CD4-positive, alpha-beta T cell treated with Interleukin-4 for 4 hours (primary cell): ENCODE measurements at places on chromosomes 2 and 18.

- DNase-seq: no peak
These were observed 27.8 kb downstream of the ANKRD62 start for GRCh38 chr18:12121175-12122042.

- no peak for DNase-seq
These were observed 119.0 kb upstream of the CELF4 start for GRCh38 chr18:37684590-37684989.

DNA sequence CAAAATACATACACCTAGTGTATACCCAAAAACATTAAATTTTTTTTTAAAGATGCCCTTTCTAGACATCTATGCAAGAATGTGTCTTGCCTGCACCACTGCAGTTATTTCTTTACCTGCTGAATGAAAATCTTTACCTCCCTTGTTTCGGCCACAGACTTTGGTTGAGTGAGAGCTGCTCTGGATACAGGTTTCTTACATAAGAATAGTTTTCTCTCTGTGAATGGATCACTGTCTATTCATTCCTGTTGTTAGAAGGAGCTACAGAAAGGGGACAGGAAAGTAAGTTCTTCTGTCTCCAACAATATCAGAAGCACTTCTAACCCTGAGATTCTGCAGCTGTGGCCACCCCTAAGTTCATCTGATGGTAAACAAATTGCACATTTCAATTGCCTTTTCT lies 113.0 kb upstream of the CDCA7 start:
- no peak for DNase-seq

GRCh38 chr2:98008415-98008814 lies 12.7 kb upstream of the TMEM131 start:
- DNase-seq: no peak

- DNase-seq: no peak
These were observed 857.4 kb upstream of the CDH2 start for GRCh38 chr18:29034113-29034856.

GRCh38 chr2:3434654-3435053 lies 55.2 kb downstream of the TRAPPC12 start:
- no peak for DNase-seq

GRCh38 chr18:3520230-3521085 lies 70.5 kb downstream of the TGIF1 start:
- DNase-seq: no peak

DNA sequence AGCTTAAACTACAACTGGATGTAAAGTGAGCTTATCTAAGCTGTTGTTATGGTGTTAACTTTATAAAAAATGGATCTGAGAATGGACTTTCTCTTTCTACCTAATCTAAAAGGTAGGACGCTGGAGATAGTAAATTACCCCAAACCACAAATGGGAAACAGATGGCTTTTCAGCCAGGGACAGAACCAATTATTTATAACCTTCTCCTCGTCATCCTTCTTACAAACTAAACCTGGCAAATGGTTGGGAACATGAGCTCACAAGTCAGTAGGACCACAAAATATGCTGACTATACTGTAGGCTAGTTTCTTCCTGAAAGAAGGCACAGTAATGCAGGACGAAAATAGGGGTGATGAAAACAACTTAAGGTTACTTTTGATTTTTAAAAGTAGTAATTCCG lies 32.7 kb upstream of the ZDBF2 start:
- DNase-seq: no peak

DNA sequence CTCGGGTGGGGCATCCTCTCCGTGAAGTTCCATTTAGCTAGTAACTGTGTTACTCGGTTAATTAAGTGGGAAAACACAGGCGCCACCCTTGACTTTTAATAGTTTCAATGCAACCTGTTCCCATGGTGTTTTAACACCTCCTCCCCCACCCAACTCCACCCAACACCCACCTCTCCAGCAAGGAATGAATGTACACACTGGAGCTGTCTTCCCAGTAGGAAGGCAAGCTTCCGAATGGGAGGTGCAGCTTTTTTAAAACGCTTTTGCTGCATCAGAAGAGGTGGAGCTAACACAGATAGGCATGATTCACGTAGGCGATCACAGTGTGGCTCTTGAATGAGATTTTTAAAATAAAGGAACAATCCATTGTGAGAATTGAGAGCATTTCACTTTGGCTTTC lies 73.8 kb upstream of the AGAP1 start:
- no peak for DNase-seq

DNA sequence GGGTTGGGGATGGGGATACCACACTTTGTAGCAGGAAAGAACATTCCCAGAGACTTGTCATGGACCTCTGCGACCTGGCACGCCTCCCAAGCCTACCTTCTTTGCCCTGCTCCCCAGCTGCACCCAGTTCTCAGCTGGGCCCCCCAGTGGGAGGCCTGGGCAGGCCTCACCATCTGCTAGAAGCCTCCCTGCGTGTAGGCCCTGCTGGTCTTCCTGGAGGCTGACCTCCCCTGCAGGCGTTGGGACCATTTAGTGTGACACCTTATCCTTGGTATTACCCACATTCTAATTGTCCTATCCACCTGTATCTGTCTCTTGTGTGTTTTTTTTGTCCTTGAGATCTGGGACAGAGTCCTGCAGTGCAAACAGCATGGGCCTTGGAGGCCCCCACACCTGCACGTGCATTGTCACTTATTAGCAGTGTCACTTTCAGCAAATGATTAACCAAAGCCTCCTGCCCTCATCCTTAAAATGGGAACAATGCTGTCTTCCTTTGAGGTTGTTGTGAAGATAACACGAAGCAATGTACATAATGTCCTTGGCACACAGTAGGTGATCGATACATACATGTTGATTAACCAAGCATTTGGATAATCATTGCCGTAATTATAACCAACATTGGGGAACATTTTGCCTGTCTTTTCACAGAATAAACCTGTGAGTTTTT lies 77.2 kb downstream of the LIPG start:
- no peak for DNase-seq

DNA sequence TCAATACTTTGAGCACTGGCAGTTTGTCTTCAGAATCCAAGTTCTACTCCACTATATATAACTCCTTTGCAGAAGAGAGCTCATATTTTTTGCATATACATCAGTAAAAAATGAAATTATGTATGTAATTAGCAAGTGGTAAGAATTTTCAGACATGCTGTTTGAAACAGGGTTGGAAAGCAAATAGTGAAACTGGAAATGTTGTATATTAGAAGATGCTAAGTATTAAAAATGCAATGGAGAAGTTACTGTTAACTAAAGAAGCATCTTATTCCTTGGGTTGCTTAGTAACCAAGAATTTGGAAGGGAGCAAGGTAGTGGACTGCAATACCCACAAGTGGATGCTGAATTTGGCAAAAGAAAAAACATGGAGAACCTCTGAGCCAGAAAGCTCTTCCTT lies 88.6 kb upstream of the DLGAP1 start:
- DNase-seq: no peak

DNA sequence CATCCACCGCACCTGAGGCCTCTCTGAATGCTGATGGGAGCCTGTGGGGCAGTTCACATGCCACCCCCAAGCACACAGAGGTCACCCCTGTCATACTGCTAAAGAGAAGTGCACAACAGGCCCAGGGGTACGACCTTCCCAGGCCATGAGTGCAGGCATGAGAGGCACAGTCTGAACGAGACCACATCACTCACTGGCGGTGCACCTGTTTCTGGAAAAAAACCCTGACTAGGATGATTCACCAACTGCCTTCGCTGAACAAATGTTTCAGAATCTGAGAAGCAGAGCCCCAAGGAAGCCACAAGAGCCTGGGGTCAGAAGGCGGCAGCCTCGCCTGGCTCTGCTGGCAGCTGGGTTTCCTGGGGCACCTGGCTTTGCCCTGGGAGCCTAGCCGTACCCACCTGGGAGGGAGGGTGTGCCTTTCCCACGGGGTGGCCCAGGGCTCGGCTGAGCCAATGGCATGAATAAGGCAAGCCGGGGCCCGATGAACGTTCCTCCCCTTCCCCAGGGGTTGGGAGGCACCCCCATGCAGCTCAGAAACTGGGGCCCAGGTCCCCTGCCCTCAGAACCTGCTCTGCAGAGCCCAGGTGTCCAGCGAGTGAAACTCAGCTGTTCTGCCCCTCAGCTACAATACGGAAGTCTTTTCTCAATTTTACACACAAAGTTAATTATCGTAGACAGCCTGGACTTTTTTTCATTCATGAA lies 73.8 kb downstream of the HDAC4 start:
- peak; percentile 85 for DNase-seq

DNA sequence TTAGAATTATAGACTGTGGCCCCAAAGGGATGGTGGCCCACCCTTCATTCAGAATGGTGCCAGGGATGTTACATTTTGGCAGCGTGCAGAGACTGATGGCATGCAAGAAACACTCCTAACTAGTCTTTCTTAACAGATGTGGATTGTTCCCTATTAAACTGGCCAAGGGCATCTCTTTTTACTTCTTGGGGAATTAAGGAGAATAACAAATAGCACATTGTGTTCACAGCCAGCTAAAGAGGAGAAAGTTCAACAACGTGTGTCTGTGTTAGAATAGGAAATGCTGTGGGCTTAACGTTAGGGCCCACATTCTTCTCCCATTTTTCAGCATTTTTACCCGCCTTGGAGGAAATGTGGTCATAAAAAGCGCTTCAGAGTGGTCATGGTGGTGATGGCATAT lies 404.8 kb downstream of the CDH2 start:
- no peak for DNase-seq

- DNase-seq: no peak
These were observed 149.9 kb upstream of the RAB6C start for GRCh38 chr2:129829588-129829987.

DNA sequence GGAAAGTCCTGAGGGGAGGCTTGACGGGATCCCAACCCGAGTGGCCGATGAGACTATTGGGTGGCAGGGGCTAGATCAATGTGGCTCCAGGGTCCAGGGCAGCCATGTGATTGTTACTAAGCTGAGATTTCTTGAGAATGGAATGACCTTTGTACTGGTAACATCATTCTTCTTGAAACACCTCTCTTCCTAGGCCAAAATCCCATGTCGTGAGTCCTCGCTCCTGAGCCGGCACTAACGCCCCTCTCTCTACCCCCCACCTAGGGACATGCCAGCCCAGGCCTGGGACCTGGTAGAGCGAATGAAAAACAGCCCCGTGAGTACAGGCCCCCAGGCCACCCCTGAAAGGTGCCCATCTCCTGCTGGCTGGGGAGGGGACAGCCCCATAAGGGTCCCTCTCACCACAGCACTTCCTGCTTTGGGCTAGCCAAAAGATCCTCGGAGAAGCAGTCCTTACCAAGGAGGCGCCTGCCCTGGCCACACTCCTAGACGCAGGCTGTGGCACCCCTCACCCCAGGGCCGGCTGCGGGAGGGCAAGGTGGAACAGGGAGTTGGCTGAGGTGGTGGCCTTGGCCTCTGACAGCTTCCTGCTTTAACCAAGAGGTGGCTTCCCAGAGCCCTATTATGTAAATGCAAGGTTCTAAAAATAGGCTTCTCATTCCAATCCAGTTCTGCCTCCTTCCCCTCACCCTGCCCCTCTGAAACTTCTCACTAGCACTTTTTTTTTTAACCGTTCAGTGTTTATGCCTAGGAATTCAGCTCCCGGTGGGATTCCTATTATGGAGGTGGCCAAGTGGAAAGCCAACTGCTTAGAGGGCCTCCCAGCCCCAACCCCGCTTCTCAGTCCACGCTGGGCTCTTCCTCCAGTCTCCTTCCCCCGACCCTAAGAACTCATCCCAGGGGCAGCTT lies 126.6 kb upstream of the PPP1CB start:
- peak; percentile 55 for DNase-seq

GRCh38 chr2:241745276-241745675 lies 10.8 kb downstream of the D2HGDH start:
- DNase-seq: no peak

- no peak for DNase-seq
These were observed 804.4 kb upstream of the CELF4 start for GRCh38 chr18:38369772-38370690.

GRCh38 chr18:28281400-28281799 lies 104.5 kb upstream of the CDH2 start:
- no peak for DNase-seq

GRCh38 chr2:218169757-218170546 lies 3.2 kb upstream of the CXCR1 start:
- DNase-seq: no peak

DNA sequence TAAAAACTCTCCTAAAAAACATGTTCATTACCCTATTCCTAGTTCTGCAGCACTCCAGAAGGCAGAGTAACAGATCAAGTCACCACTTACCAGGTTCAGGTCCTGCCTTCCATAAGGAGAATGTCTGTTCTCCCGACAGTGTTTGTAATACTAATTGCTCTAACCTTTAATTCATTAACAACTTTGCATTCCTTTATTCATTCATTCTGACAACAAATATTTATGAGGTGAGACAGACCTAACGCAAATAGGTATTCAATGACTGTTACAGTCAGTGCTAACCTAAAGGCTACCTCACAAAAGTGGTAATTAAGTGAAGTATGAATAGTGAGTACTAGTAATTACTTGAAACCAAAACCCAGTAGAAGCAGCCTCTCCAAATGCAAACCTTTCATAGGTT lies 224.0 kb downstream of the AFF3 start:
- no peak for DNase-seq

GRCh38 chr2:226673314-226673723 lies 126.3 kb downstream of the IRS1 start:
- DNase-seq: no peak

DNA sequence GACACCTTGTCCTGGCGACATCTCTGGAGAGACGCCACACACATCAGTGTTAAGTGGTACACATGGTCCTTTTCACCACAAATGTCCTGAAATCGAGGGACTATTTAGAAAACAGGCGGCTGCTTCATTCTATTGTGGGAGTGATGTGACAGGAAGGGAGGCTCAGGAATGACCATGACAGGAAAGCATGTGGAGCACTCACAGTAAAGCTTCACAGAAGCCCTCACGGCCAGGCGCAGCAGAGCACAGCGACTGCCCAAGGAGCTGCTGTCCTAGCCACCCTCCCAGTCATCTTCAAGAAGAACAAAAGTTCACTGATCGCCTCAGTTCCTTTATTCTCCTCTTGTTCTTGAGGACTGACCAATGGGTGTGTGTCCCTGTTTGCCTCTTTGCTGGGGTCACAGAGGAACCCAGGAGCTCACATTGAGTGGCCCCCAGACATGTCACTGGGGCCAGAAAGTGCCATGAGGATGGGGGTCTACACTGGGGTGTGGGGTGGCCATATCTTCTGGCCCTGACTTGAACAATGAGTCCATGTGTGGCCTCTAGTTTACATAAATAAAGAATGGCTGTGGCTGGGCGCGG lies 84.6 kb upstream of the RANBP2 start:
- no peak for DNase-seq

GRCh38 chr2:95044601-95045000 lies 19.1 kb downstream of the MAL start:
- no peak for DNase-seq

- DNase-seq: no peak
These were observed 362.2 kb downstream of the RAD51AP2 start for GRCh38 chr2:17156086-17156485.

DNA sequence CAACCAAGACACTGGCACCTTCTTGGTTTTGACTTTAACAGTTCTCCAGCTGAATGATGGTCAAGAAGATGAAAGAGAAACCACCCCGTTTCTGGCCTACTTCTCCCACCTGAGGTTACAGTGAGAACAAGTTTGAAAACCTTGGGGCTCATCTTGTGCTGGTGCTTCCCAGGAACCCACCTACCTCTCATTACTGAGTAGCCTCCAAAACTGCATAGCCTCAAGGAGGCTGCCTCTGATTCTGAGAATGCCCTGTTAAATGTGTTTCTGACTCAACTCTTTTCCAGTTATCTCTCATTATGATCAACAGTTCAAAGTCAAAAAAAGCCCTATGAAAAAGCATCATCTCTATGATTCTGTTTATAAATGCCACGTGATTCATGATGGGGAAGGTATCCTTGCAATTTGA lies 121.9 kb downstream of the CACNB4 start:
- DNase-seq: no peak

- no peak for DNase-seq
These were observed 491.2 kb downstream of the PIK3C3 start for GRCh38 chr18:42446195-42446594.

- DNase-seq: no peak
These were observed 54.0 kb upstream of the GPR45 start for GRCh38 chr2:105187531-105187930.
